Heart right ventricle (tissue), 16 donors: ENCODE measurements at places on chromosomes 7 and 10. TPM values are rescaled to one million over a fixed set of nuclear protein-coding genes. Genes with fewer than 3 reads are reported as not detected.

GRCh38 chr7:76281006-76281705, 21.3 kb upstream of the HSPB1 start:
- H3K36me3 ChIP-seq = no peaks in the 10 kb centered on the region
- H3K27me3 ChIP-seq = peaks cover 43% of the 10 kb centered on the region
- H3K27ac ChIP-seq = no peak overlapping the region
- no peak for DNase-seq
- H3K4me1 ChIP-seq = no peaks in the 10 kb centered on the region

- H3K36me3 ChIP-seq = no peaks in the 10 kb centered on the region
- H3K4me1 ChIP-seq = peaks cover 17% of the 10 kb centered on the region
- H3K4me3 ChIP-seq = no peak overlapping the region
- peak; percentile 4 for DNase-seq
- no peak overlapping the region for H3K27ac ChIP-seq
These were observed 116.7 kb downstream of the VIPR2 start for GRCh38 chr7:159027789-159028507.

- no peak for DNase-seq
- H3K27me3 ChIP-seq = no peaks in the 10 kb centered on the region
- H3K27ac ChIP-seq = no peak overlapping the region
- H3K4me3 ChIP-seq = no peak overlapping the region
These were observed 56.6 kb upstream of the PDE1C start for GRCh38 chr7:32126843-32127242.

- H3K36me3 ChIP-seq = no peaks in the 10 kb centered on the region
- DNase-seq = no peak
- no peak overlapping the region for H3K27ac ChIP-seq
- H3K4me3 ChIP-seq = no peak overlapping the region
- H3K4me1 ChIP-seq = peaks cover 13% of the 10 kb centered on the region
These were observed 83.1 kb downstream of the LHPP start for GRCh38 chr10:124544711-124545110.

DNA sequence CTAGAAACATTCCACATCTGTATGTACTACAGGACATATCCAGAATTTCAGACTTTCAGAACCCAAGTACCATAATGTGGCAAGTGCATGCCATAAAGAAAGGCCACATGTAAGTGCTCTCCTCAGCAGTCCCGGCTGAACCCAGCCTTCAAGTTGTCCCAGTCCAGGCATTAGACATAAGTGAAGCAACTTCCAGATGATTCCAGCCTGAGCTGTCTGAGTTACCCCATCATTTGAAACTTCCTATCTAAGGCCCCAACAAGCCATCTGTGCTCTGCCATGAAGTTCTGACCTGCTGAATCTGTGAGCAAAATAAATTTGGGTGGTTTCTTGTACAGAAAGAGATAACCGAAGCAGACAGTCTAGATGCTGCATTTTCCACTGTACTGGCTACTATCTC, 218.8 kb downstream of the IPMK start:
- H3K27ac ChIP-seq = no peak overlapping the region
- no peak for DNase-seq

GRCh38 chr10:76902949-76903348, 734.7 kb downstream of the KCNMA1 start:
- DNase-seq = peak; percentile 71
- H3K27ac ChIP-seq = no peak overlapping the region
- H3K4me1 ChIP-seq = no peaks in the 10 kb centered on the region
- no peak overlapping the region for H3K4me3 ChIP-seq
- no peaks in the 10 kb centered on the region for H3K36me3 ChIP-seq

Gene MRPS17
- total RNA-seq = 21.2 TPM

Gene STEAP1B
- not detected for total RNA-seq

Gene VGF
- total RNA-seq = not detected
